Posterior vena cava (tissue), 2 donors: ENCODE measurements at places on chromosomes 2 and 18.

DNA sequence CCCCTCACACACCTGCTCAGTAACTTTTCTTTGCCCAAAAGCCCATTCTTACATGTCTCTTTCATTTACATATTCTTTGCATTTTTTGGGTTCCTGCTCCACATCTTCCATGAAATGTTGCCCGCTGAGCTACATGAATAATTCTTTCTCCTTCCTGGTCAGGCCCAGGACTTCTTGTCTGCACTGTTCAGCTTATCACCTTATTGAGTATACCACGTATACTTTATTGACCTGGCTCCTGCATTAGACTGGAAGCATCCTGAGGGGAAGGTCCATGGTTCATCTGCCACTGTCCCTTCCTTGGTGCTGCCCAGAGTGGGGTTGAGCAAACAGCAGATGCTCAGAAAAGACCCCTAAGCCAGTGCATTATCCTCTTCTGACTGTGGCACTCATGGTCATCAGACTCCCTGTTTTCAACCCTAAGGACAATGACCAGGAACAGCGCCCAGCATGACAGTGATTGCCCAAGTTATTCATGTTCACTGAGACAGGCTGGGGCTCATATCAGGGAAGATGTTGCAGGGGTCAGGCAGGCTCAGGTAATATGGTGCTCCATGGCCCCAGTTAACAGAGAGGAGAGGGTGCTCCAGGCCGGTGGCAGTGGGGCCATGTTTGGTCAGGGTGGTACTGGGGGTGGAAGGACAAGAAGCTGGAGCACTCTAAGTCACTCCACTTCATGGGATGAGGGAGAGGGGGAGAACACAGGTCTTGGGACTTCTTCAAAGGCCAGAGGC lies 7.7 kb downstream of the APOB start:
- no peak for DNase-seq

- no peak for DNase-seq
Observed at GRCh38 chr2:151171186-151171585, 90.5 kb downstream of the RBM43 start.

- DNase-seq, result no peak
Observed at GRCh38 chr18:32300914-32301313, 111.1 kb downstream of the MEP1B start.

- no peak for DNase-seq
Observed at GRCh38 chr2:62264186-62264585, 68.3 kb downstream of the B3GNT2 start.

DNA sequence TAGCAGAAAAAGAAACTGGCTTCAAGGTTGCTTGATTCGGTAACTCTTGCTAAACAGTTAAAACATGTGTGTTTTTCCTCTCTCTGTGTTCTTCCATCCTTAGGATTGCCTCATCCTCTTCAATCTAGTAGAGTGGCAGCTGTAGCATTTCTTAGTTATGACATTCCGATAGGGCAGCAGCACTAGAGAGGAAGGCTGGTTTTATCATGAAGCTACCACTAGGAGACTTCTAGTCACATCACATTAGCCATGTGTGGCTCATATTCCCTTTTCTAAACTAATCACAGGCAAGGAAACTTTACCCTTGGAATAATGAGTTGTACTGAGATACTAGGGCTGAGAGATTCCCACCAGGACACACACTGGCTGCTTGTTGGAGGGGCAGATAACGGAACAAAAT lies 187.6 kb downstream of the DOK6 start:
- DNase-seq, result no peak

DNA sequence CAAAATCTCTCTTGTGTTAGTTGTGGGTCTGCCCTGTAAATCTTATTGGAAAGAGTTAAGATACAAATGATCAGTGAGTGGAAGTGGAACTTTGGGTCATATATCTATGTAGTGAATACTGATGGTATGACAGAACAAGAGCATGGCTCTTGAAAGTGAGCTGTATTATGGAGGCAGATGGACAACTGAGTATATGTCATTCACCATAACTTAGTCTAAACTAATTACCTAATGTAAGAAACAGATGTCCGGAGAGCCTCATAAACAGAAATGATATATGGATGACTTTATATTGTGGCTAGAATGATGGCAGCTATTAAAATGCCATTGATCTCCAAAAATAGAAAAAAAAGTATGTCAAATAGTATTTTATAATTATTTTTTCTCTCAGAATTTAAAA lies 72.4 kb downstream of the FASTKD2 start:
- no peak for DNase-seq

- DNase-seq, result no peak
Observed at GRCh38 chr2:241890524-241891235, 21.2 kb downstream of the RTP5 start.

- DNase-seq, result no peak
Observed at GRCh38 chr18:75031717-75032317, 177.1 kb downstream of the PTGR3 start.

- DNase-seq, result no peak
Observed at GRCh38 chr2:57890464-57890863, 156.1 kb upstream of the VRK2 start.

DNA sequence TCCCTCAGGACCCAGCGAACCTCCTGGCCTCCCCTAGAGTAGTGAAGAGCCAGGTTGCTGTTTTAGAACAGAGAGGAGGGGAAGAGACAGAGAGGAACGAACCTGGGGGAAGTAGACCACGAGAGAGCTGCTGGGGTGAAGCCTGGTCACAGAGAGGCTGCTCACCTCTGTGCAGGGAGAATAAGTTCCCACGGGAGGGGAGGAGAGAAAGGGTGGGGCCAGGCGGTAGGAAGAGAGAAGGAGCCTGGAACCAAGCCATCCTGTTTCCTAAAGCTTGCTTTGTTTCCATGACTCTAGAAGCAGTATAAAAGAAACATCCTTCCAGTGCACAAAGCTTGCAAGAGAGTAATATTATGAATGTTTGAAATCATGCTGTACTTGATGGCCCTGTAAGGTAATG lies 147.9 kb downstream of the MYT1L start:
- DNase-seq, result no peak

GRCh38 chr2:88545118-88545517 lies 82.1 kb downstream of the EIF2AK3 start:
- no peak for DNase-seq

- DNase-seq, result no peak
Observed at GRCh38 chr18:23279931-23280330, 144.6 kb downstream of the CABLES1 start.

DNA sequence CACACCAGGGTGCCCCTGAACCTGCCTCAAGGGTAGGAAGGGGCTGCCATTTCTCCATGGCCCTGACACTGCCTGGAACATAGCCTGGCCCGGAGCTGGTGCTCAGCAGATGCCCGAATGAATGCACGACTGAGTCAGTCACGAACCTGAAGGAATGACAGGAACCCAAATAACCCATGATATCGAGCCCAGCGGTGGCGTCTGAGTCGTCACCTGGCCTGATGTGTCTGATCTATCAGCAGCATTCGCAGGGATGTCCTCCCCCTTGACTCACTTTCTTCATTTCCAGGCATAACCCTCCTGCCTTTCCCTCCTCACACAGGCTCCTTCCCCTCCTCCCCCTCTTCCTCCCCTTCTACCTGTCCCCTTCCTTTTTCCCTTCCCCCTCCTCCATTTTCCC lies 52.1 kb upstream of the SMAD7 start:
- DNase-seq, result no peak

- DNase-seq, result no peak
Observed at GRCh38 chr2:29763371-29763770, 158.0 kb downstream of the ALK start.

DNA sequence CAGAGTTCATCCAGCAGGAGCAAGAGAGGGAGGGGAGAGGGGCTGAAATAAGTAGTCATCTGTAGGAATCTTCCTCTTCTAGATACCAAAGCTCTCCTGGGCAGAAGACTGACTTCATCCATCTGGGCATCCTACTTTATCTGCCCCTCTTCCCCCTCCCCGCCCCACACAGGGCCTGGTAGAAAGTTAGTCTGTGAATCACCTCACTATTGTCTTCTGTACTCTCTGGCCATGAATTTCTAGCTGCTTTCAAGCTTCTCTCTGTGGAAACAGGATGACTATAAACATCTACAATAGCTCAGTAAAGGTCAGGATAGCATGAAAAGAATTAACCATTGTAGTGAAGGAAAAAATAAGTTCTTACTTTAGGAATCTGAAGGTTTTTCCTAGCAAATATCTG lies 47.7 kb upstream of the RNU4ATAC start:
- DNase-seq, result no peak

DNA sequence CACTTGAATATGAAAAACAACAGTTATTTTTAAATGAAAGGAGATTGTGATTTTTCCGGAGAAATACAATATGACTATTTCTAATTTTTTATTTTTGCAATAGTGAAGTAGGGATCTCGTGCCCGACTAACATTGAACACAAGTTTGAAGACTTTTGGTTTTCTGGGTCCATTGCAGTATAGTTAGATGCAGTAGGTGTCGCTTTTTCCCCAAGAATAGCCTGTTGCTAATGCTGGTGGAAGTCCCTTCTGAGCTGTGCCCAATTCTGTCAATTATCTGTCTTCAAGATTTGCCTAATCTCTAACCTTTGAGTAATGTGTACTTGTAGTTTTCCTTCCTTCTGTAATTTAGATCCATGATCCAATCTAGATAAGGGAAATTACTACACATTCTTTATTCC lies 36.5 kb downstream of the SEMA4F start:
- DNase-seq, result no peak

- no peak for DNase-seq
Observed at GRCh38 chr2:174781996-174782395, 17.7 kb upstream of the CHRNA1 start.

DNA sequence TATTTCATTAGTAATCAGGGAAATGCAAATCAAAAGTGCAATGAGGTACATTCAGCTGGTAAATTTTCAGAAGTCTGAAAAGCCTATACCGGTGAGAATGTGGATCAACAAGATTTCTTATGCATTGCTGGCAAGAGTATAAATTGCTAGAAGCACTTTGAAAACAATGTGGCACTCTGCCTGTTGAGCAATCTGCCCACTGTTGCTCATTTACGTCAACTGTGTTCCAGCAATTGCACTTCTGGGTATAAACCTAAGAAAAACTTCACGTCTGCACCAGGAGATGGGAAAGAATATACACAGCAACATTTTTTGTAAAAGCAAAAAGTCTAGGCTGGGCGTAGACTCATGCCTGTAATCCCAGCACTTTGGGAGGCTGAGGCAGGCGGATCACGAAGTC lies 40.8 kb downstream of the MTERF4 start:
- DNase-seq, result no peak

GRCh38 chr2:150247481-150247880 lies 240.0 kb downstream of the RND3 start:
- DNase-seq, result no peak
